Activated CD4-positive, alpha-beta T cell treated with anti-CD3 and anti-CD28 coated beads for 48 hours (primary cell): ENCODE measurements at places on chromosomes 5 and 9.

GRCh38 chr9:111349766-111350165 is 19.7 kb upstream of the OR2K2 start:
- no peak for DNase-seq

DNA sequence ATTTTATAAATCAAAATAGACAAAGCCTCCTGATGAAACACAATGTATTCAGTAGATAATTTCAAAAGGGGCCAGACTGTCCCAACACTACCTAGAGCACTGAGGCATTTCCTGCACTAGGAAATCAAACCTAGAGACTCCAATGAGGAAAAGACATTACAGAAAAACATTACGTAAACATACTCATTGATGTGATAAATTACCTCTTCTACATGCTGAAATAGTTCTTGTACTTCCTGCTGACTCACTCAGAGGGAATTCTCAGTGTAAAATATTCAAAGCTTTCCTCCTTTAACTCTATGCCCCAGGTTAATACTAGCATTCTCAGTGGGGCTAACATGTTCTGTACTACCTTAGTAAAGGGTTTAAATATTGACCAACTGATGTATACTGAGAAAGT is 178.0 kb downstream of the ESM1 start:
- DNase-seq = no peak

DNA sequence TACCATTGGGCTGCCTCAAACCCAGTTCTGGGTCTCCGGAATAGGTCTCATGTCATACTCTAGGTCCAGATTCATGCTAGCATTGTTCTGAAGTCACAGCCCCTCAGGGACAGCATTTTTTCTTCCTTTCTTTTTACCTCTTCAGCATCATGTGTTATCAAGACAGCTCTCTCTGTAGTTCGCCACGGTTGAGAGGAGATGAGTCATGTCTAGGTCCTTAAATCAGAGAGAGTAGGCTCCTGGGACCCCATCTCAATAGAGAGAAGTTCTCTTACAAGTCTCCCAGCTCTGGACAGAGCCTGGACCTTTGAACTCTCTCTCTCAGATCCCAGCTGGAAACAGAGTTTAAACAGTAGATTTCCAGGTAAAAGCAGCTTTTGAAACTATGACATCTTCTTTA is 332.4 kb upstream of the CD180 start:
- DNase-seq = no peak

- no peak for DNase-seq
Observed at GRCh38 chr9:33153666-33154065, 13.5 kb downstream of the B4GALT1 start.

- no peak for DNase-seq
Observed at GRCh38 chr9:80841888-80842287, 847.5 kb downstream of the TLE1 start.

DNA sequence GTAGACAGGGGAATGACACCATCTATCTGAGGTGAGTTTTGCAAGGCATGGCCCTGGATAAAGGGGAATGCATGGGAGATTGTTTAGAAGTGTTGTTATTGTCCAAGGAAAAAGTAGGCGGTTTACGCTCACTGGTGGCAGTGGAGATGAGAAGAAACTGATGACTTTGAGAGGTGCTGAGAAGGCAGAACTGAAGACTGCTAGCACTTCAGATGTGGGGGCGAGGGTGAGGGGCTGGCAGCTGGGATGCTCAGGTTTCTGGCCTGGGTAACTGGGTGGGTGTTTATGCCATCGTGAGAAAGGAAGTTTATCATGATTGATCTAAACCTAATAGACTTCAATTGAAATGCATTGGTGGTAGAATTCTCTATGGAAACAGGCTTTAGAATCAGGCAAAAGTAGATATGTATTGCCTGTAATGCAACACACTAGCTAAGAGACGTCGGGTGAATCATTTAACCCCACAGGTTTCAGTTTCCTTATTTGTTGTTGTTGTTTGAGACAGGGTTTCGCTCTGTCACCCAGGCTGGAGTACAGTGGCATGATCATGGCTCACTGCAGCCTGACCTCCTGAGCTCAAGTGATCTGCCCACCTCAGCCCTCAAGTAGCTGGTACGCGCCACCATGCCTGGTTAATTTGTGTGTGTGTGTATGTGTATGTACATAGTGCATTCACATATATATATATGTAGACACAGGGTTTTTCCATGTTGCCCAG is 123.5 kb downstream of the SLC24A2 start:
- DNase-seq = peak; percentile 23

- DNase-seq = peak; percentile 30
Observed at GRCh38 chr5:93607367-93608258, 24.6 kb downstream of the NR2F1 start.

DNA sequence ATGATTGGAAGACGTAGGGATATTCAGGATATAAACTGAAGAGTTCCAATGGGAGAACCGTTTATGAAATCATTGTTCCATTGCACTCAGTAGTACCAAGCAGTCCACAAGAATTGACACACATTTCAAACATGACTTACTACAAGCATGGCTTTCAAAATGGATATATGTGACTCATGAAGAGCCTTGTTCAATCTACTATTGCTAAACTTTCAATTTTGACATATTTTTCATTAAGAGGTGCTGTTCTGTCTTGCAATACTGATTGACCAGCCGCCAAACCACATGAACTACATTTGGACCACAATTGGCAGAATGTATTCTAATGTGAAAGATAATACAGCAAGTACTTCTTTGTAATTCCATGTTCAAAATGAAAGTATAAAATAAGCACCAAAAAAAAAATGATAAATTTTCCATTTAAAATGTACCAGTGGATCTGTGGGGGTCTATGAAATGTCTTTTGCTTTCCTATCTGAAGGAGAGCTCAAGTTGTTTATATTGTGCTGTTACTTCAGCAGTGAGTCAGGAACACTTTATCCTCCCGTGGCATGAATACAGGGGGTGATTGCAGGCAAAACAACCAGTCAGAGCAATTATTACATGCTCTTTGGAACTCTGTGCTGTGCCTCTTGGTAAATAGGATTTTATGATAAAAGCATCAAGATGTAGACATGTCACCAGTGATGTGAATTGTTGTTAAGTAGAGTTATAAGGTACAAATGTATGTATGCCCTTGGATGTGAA is 366.0 kb downstream of the ARRDC3 start:
- no peak for DNase-seq
